MM.1S (cell line): ENCODE measurements at places on chromosomes 2 and 18.
A peak's percentile ranks its signal among the peaks of the same experiment; 100 is the strongest.

DNA sequence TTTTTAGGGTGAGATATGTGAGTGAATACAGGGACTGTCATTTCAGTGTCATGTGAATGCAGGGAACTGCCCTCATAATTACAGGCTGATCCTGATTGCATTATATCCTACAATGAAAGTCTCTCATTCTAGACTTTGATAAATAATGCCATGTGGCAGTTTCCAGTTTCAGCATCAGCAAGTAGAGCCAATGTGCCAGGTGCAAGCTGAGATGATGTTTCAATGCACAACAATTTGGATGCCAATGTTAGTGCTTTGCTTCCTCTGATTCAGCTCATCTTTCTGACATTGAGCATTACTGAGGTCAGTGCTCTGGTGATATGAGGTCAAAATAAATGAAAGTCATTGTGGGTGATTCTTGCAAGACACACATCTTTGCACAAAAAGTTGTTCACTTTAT is 63.7 kb upstream of the TFPI start:
- H3K27ac ChIP-seq = no peak overlapping the region
- H3K4me1 ChIP-seq = peaks cover 5% of the 10 kb centered on the region; the same call in 1 of the 2 replicates
- H3K36me3 ChIP-seq = no peaks in the 10 kb centered on the region
- H3K27me3 ChIP-seq = no peaks in the 10 kb centered on the region

GRCh38 chr2:157900684-157901083 is 24.6 kb upstream of the ACVR1 start:
- H3K4me1 ChIP-seq = peaks cover 23% of the 10 kb centered on the region
- peak overlapping the region; percentile 89; the same call in 1 of the 2 replicates for H3K27ac ChIP-seq
- no peaks in the 10 kb centered on the region for H3K27me3 ChIP-seq
- H3K36me3 ChIP-seq = no peaks in the 10 kb centered on the region

- no peak for DNase-seq
- H3K4me1 ChIP-seq = peaks cover 11% of the 10 kb centered on the region
- H3K4me3 ChIP-seq = no peak overlapping the region
- H3K27ac ChIP-seq = no peak overlapping the region
- H3K36me3 ChIP-seq = no peaks in the 10 kb centered on the region
- no peaks in the 10 kb centered on the region for H3K27me3 ChIP-seq
Measured at GRCh38 chr18:67730886-67731285, 214.4 kb upstream of the DSEL start.

- no peak overlapping the region for H3K27ac ChIP-seq
- H3K36me3 ChIP-seq = no peaks in the 10 kb centered on the region
- H3K4me1 ChIP-seq = no peaks in the 10 kb centered on the region
- DNase-seq = peak; percentile 31
Measured at GRCh38 chr2:213015387-213016165, 135.8 kb downstream of the IKZF2 start.

GRCh38 chr2:104849618-104850141 is 4.2 kb upstream of the POU3F3 start:
- DNase-seq = peak; percentile 68

- H3K4me1 ChIP-seq = no peaks in the 10 kb centered on the region
- no peak overlapping the region for H3K4me3 ChIP-seq
- DNase-seq = no peak
- no peaks in the 10 kb centered on the region for H3K27me3 ChIP-seq
- H3K27ac ChIP-seq = no peak overlapping the region
Measured at GRCh38 chr2:236717729-236718128, 148.1 kb downstream of the ACKR3 start.

DNA sequence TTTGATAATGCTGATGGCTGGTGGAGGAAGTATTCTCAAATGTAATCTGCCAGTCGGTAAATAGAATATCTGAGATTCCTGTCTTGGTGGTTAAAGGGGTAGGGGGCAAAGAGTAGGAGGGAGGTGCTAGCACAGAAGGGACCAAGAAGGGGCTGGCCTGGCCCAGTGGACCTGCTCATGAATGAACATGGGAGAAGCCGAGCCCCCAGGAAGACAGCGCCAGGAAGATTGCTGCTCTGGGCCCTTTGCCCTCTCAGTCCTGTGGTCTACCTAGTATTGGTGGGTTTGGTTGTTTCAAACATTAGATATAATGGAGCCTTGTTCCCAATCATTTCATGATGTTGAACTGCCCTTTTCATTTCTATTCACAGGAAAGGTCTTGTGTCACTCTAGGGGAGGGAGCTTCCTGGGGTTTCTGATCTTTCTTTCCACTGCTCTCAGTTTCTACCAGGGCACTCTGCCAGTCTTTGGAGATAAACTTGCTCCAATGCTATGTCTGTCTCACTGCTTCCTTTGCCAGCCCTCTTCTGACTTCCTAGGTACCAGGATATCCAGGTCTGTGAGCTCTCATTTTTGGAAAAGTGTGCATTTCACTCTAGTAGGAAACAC is 5.3 kb upstream of the MOCOS start:
- no peak overlapping the region for H3K4me3 ChIP-seq
- no peak for DNase-seq
- H3K27me3 ChIP-seq = no peaks in the 10 kb centered on the region
- no peaks in the 10 kb centered on the region for H3K4me1 ChIP-seq
- H3K36me3 ChIP-seq = no peaks in the 10 kb centered on the region
- no peak overlapping the region for H3K27ac ChIP-seq

DNA sequence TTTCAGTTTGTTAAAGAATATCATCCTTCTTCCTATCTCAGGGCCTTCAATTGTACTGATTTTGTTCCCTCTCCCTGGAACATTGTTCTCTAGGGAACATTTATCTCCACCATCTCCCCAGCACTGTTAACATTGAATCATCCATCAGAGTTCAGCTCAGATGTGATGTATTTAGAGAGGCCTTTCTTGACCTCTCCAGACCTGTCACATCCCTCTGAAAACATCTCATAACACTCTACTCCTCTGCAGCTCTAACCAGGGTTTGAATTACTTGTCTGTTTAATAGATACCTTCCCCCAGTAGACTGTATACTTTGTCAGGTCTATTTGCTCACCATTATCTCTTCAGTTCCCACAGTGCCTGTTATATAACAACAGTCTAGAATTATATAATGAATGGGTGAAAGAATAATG is 98.6 kb downstream of the GALNT1 start:
- H3K4me3 ChIP-seq = no peak overlapping the region
- no peaks in the 10 kb centered on the region for H3K4me1 ChIP-seq
- no peak for DNase-seq
- H3K36me3 ChIP-seq = no peaks in the 10 kb centered on the region

- no peak for DNase-seq
- H3K27ac ChIP-seq = no peak overlapping the region
- H3K36me3 ChIP-seq = no peaks in the 10 kb centered on the region
- H3K27me3 ChIP-seq = no peaks in the 10 kb centered on the region
Measured at GRCh38 chr2:85976106-85976920, 87.5 kb upstream of the ST3GAL5 start.

- H3K4me1 ChIP-seq = no peaks in the 10 kb centered on the region
- no peak for DNase-seq
- no peak overlapping the region for H3K27ac ChIP-seq
- no peak overlapping the region for H3K4me3 ChIP-seq
- no peaks in the 10 kb centered on the region for H3K27me3 ChIP-seq
- H3K36me3 ChIP-seq = no peaks in the 10 kb centered on the region
Measured at GRCh38 chr2:134558208-134558830, 160.5 kb downstream of the TMEM163 start.

GRCh38 chr2:234626566-234627130 is 129.8 kb upstream of the ARL4C start:
- H3K4me3 ChIP-seq = no peak overlapping the region
- H3K36me3 ChIP-seq = no peaks in the 10 kb centered on the region
- no peaks in the 10 kb centered on the region for H3K4me1 ChIP-seq
- no peak overlapping the region for H3K27ac ChIP-seq
- no peaks in the 10 kb centered on the region for H3K27me3 ChIP-seq
- DNase-seq = no peak

GRCh38 chr2:27672723-27673486 is 9.2 kb downstream of the SLC4A1AP start:
- H3K4me3 ChIP-seq = no peak overlapping the region
- no peaks in the 10 kb centered on the region for H3K4me1 ChIP-seq
- H3K36me3 ChIP-seq = peaks cover 4% of the 10 kb centered on the region; the same call in 1 of the 2 replicates
- no peak for DNase-seq

DNA sequence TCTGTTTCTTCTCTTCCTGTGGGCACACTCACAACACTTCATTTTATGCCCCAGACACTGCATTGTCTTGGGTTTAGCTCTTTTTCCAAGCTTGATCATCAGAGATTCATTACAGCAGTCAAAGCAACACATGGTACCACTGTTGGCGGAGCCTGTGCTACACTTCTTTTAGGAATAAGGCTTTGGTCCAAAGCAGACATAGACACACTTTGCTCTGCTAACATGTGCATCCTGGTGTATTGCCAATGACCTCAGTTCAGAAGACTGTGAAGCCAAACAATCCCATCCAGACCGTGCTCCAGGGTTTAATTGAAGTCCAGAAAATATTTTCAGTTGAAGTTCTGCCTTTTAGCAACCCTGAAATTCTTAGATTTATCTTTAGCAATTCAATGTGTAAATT is 354.6 kb upstream of the RAB12 start:
- H3K4me3 ChIP-seq = no peak overlapping the region
- H3K36me3 ChIP-seq = no peaks in the 10 kb centered on the region
- H3K27me3 ChIP-seq = no peaks in the 10 kb centered on the region
- no peak for DNase-seq
- no peak overlapping the region for H3K27ac ChIP-seq

- no peaks in the 10 kb centered on the region for H3K36me3 ChIP-seq
- H3K27me3 ChIP-seq = no peaks in the 10 kb centered on the region
- no peaks in the 10 kb centered on the region for H3K4me1 ChIP-seq
- H3K4me3 ChIP-seq = no peak overlapping the region
- DNase-seq = no peak
Measured at GRCh38 chr2:223416815-223417610, 185.1 kb downstream of the SCG2 start.

- H3K4me1 ChIP-seq = no peaks in the 10 kb centered on the region
- no peaks in the 10 kb centered on the region for H3K27me3 ChIP-seq
- no peak for DNase-seq
- H3K36me3 ChIP-seq = no peaks in the 10 kb centered on the region
- H3K27ac ChIP-seq = no peak overlapping the region
Measured at GRCh38 chr2:154507186-154507585, 191.3 kb upstream of the KCNJ3 start.

DNA sequence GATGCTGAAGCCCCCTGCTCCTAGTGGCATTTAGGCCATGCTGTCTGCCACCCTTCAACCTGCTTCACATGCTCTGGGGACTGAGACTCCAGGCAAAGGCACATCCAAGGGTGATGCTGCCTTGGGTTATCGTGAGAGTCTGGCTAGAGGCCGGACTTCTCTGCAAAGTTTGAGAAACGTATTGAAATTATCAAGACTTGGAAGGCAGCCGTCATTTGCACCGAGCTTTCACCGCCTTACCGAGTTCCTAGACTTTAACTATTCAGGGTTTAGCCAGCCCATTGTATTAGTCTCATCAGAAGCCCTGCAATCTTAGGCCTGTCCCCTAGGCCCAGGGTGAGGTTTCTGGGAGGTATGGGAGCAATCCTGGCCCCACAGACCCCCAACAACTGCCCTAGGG is 34.0 kb downstream of the RDH14 start:
- H3K4me3 ChIP-seq = no peak overlapping the region
- DNase-seq = no peak
- H3K4me1 ChIP-seq = no peaks in the 10 kb centered on the region
- no peak overlapping the region for H3K27ac ChIP-seq
- no peaks in the 10 kb centered on the region for H3K27me3 ChIP-seq

DNA sequence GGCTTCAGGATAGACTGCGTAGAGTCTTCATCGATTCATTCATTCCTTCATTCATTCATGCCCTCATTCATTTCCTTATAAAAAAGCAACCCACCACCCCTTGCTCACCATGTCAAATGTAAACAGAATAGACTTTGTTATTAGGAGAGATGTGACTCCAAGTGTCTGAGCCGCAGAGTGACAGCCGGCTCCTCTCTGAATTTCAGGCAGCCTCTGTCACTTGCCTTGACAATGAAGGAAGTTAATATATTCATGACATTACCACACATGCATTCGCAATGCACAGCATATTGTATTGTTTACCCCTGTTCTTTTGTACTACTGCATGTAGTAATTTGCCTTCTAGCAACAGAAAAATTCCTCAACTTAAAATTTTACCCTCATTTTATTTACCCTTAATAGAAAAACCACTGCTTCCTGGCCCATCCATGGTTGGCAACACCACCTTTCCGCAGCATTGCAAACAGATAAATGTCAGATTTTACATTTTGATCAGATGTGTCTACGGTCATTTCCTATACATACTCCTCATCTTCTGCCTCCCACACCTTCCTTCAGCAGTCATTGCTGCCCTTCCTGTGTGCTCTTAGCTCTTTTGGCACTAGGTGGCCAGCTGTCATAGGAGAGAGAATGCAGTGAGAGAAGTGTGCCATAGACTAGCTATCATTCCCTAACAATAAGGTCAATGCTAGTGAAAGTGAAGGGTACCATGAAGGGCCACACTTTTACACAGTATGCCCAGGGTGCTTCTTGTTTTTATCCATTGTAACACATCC is 1090.8 kb downstream of the BCL11A start:
- no peaks in the 10 kb centered on the region for H3K4me1 ChIP-seq
- no peak overlapping the region for H3K4me3 ChIP-seq
- no peaks in the 10 kb centered on the region for H3K27me3 ChIP-seq
- H3K27ac ChIP-seq = no peak overlapping the region
- no peaks in the 10 kb centered on the region for H3K36me3 ChIP-seq

- no peaks in the 10 kb centered on the region for H3K4me1 ChIP-seq
- H3K27ac ChIP-seq = no peak overlapping the region
- H3K27me3 ChIP-seq = no peaks in the 10 kb centered on the region
- DNase-seq = peak; percentile 47
Measured at GRCh38 chr2:101089419-101089818, 61.8 kb downstream of the TBC1D8 start.

DNA sequence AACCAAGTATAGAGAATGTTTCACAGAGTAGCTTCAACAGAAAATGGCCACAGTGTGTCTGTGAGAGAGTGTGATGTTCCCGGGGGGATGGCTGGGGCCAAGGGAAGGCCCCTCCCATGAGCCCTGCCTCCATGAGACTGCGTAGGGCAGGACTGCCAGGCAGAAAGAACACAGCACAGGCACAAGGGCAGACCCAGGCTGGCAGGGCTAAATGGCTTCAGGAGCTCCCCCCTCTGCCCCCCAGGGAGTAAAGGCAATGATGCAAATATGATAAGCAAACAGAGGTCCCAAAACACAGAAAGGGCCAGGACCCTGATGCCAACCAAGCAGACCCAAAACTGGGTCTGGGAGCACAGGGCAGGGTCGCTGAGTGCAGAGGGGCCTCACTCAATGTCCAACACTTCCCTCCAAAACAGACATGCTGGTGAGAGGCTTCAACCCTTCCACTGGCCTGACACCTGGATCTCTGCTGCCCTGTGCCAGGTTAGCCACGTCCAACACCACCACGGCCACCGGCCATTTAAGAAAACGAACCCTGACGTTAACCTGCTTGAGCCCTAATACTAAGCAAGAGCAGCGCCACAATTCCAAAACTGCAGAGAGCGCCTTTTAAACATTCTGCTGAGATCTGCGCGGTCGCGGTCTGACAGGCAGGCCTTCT is 90.3 kb downstream of the HDAC4 start:
- no peaks in the 10 kb centered on the region for H3K36me3 ChIP-seq
- no peaks in the 10 kb centered on the region for H3K27me3 ChIP-seq
- no peak overlapping the region for H3K27ac ChIP-seq
- no peak overlapping the region for H3K4me3 ChIP-seq

GRCh38 chr2:54999182-54999581 is 51.1 kb downstream of the RTN4 start:
- peak overlapping the region; percentile 26; the same call in 1 of the 2 replicates for H3K4me3 ChIP-seq
- no peaks in the 10 kb centered on the region for H3K27me3 ChIP-seq
- peak; percentile 70 for DNase-seq
- H3K4me1 ChIP-seq = peaks cover 22% of the 10 kb centered on the region
- H3K36me3 ChIP-seq = no peaks in the 10 kb centered on the region
